HCT116 (cell line): ENCODE measurements at places on chromosomes 2 and 18. TPM values are rescaled to one million over a fixed set of nuclear protein-coding genes. Genes with fewer than 3 reads are reported as not detected.

DNA sequence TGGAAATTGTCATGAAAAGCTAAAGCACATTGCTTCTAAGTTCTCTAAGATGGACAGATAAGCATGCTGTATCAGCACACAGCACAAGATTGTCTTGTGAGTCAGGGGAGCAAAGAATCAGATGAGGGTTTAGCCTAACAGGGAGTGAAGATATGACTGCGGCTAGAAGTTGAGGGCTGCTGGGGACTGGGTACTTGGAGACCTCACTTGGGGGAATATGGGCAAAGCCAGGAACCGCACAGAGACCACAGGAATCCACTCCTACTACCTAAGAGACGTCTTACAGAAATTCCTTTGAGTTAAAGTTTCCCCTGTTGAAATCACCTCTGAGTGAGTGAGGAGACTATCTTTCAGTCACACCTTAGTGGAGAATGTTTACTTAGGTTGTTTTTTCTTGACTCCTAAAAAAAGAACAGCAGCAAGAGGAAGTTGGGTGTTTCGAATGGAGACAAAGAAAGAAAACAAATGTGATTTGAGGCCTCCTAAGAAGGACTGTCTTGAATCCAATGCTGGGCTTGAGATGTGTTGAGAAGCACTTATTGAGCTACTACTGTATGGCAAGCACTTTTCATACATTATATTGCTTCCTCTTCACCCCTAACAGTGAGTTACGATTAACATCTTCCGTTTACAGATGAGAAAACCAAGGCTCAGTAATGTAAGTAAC is 100.7 kb downstream of the ANKRD44 start:
- DNase-seq: no peak

GRCh38 chr2:9897331-9897737 is 54.1 kb downstream of the TAF1B start:
- DNase-seq: peak; percentile 65

UCN gene
- total RNA-seq: 8.0 TPM

BCL11A gene
- total RNA-seq: 0.71 TPM

DNA sequence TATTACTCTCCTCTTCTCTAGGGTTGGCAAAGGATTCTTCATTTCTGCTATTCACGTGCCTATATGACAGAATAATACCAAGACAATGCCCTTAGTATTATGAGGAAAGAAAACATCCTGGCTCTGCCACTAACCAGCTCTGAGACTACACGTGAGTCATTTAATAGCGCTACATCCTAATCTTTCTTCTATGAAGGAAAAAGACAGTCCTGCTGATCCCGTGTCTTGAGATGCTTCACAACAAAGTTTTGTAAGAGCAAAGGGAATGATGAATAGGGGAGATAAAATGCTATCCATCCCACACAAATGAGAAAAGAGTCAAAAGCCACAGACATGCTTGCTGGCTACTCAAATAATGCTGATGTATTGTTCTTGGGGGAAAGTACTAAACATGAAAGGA is 152.8 kb downstream of the PID1 start:
- DNase-seq: no peak

MC5R gene
- total RNA-seq: not detected

DNA sequence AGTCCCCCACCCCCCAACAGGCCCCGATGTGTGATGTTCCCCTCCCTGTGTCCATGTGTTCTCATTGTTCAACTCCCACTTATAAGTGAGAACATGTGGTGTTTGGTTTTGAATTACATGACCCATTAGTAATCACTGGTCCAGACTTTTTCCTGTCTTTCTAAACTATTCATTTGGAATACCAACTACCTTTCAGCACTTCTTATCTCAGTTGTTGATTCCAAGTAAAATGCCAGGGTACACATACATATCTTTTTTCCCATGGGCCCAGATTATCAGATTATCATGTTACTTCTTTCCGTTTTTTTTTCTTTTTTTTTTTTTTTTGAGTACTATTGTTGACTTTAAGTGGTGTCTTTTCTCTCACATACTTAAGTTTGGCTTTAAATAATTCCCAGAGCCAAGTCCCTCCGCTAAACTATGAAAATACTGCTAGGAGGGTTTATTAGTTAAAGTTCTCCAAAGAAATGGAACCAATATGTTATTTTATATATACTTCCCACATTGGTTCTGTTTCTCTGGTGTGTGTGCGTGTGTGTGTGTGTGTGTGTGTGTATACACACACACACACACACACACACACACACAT is 389.3 kb downstream of the IRS1 start:
- DNase-seq: no peak

C2orf66 gene
- not detected for total RNA-seq

GRCh38 chr2:240121190-240121589 is 14.9 kb downstream of the COPS9 start:
- no peak for DNase-seq

GRCh38 chr2:12330916-12331315 is 385.8 kb upstream of the TRIB2 start:
- DNase-seq: no peak

- no peak for DNase-seq
These were observed 18.7 kb upstream of the ACVR1 start for GRCh38 chr2:157894694-157895435.

SNED1 gene
- 9.6 TPM for total RNA-seq

DNA sequence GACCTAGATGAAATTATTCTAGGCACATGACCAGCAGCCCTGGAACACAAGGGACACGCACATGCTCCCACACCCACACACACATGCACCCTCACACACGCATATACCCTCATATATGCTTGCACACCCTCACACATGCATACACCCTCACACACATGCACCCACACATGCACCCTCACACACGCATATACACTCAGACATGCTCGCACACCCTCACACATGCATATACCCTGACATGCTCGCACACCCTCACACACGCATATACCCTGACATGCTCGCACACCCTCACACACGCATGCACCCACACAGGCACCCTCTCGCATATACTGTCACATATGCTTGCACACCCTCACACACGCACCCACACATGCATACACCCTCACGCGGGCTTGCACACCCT is 61.8 kb downstream of the PARD6G start:
- DNase-seq: no peak

FER1L5 gene
- 0.91 TPM for total RNA-seq

DNA sequence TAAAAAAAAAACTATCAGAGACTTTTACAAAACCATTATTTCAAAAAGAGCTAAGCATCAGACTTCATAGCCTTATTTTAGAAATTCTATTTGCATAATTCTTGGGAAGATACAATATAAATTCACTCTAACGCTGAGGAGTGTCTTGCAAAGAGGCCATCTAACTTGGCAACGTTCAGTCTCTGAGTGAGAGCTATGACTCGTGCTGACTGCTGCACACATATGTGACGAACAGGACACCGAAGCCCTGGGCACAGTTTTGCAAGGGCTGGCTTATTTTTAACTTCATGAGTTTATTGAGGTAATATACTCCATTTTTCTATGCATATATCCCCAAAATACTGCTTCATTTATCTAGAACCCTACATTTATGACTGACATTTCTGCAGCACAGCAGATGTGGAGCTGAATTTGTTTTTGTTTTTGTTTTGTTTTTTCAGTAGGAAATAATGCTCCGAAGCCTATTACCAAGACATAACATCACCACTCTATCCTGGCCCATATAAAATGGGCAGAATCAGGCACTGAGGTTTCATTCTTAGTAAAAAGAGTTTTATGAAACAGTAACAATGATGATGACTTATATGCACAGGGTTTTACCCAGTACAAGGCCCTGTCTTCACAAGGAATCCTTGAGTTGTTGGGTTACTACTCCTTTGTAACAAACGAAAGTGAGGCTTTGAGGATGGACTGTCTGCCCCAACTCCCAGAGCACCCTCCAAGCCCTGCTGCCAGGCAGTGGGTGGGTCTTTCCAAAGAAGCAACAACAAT is 68.3 kb downstream of the CRACDL start:
- DNase-seq: no peak

HRH4 gene
- not detected for total RNA-seq

PIEZO2 gene
- 0.34 TPM for total RNA-seq

GRCh38 chr2:16394072-16394985 is 271.3 kb downstream of the CYRIA start:
- no peak for DNase-seq

GRCh38 chr18:70290482-70291294 is 1.8 kb downstream of the SOCS6 start:
- no peak for DNase-seq

SCYGR7 gene
- total RNA-seq: not detected

DNA sequence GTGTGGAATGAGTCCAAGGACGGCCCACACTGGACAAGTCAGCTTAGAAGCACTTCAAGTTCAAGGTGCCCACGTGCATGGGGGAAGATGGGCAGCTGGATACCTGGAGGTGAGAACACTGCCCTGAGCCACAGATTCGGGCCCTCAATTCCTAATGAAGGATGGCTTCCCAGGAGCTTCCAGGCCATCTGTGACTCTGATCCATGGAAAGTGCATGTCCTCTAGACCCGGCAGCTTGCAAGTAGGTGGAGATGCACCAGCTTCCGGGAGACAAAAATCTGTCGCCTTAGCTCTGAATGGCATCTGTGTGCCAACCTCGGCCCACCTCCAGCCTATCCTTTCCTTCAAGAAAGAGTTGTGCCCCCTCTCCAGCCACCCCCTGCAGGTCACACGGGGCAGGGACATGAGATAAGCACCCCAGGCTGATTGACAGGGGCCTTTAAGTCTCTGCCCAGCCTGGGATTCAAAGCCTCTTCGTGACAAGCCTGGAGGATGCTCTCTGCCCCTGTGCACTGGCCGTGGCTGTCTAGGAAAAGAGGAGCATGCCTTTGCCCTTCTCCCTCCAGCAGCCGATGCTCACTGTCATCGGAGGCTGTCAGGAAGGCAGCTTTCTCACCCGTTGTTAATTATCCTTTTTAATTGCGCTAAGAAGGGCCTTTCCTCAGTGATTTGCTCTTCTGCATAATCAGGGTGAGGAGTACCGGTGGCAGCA is 65.5 kb downstream of the BIN1 start:
- no peak for DNase-seq

- no peak for DNase-seq
These were observed 1326.2 kb upstream of the TMEFF2 start for GRCh38 chr2:193520709-193521458.

CCDC150 gene
- 29.2 TPM for total RNA-seq

- no peak for DNase-seq
These were observed 9.7 kb downstream of the PROKR1 start for GRCh38 chr2:68653034-68653433.

DNA sequence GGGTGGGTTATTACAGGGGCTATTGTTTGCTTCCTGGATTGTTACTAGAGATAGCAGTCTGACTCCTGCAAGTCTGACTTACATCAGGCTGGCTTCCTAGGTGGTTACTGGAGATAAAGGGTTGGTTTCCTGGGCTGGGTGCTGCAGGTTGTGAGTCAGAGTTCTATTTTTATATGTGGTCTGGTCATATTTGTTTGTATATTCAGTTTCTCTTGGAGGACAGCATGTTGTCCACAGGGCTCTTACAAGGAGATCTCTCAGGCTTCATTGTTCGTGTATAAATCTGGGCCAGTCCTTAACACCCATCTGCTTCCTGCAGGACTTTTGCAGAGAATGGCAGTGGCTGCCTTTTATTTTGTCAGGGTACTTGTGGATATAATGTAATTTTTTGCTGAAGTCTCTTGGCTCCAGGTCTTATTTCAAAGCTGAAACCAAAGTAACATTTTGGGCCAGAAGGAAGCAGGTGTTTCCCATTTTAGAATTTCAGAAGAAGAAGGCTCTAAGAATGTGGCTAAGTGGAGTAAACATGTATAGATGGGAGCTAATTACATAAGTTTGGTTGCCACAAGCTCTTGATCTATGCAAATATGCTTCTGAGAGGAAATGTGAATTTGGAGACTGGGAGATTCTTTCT is 65.9 kb upstream of the SLC16A14 start:
- no peak for DNase-seq

GRCh38 chr18:79494936-79495335 is 99.2 kb downstream of the NFATC1 start:
- DNase-seq: no peak

DNA sequence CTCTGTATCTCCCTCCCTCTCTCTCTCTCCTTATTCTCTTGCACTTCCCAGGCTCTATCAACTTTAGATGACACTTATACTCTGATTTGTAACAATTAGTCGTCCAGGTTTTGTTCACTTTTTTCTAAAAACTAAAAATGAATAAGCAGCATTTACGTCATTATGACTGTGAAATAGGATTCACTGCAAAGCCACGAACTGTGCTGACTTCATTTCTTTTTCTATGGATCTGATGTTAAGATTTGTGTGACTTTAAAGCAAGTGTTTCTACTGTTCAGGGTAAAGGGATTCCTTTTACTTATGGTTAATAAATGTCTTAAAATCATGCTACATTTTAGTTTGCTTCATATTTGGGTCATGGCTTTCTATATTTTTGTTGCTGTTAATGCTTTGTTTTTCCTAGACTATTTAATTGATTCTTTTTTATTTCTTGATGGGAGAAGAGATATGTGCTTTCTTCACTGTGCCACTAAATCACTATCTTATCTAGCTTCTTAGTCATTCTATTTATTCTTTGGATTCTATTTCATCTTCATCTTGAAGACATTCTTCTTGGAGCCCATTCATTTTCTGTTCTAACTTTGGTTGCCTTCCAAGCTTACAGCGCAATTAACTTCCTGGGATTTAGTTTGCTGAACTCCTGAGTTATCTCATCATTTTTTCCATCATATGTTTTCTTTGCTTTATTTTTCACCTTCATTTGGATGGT is 480.4 kb upstream of the TRIB2 start:
- no peak for DNase-seq

GREB1L gene
- total RNA-seq: 12.2 TPM

HOXD11 gene
- total RNA-seq: not detected
